ENCODE measurements at places on chromosomes 3 and 15. TPM values are rescaled to one million over a fixed set of nuclear protein-coding genes. Genes with fewer than 3 reads are reported as not detected.
A peak's percentile ranks its signal among the peaks of the same experiment; 100 is the strongest.

- DNase-seq, result no peak
These were observed 48.9 kb upstream of the GMNC start for GRCh38 chr3:190911382-190911781.

Gene SH2D7
- not detected for total RNA-seq

- DNase-seq, result peak; percentile 74
These were observed 74.1 kb downstream of the LRTM1 start for GRCh38 chr3:54853573-54854404.

DNA sequence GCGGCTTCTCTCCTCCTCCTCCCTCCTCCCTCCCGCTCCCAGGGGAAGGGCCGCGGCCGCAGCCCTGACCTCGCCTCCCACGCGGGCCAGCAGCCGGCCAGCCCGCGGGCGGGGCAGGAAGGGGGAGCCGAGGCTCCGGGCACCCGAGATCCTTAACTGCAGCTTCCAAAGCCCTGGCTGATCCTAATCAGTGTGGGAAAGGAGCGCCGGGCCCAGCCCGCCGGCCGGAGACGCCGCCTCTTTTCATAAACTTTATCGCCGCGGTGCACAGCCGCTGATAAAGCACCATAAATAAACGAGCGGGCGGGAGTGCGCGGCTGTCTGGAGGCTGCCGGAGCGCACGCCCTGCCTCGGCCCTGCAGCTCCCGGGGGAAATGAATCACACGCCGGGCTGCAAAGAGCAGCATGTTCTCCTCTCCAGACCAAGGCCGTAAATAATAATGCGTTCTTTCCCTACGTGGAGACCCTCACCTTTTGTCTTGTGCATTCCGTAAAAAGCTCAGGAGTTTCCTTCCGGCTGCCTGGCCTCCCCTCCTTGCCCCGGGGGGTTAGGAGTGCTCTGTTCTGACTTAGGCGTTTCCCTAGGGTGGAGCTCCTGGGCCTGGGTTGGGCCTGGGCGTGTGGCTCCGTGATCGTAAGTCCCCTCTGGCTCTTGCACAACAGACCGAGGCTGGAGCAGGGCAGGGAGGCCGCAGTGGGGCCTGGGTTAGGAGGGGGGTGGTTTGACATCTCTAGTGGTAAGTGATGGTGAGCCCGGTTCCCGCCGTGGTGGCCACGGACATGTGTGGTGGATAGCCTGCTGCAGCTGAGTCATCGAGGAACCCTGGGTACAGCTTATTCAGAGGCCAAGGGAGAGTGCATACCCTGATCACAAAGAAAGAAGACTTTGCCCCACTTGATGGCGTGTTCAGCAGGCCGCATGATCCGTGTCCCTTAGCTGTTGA lies 132.6 kb upstream of the HES1 start:
- DNase-seq, result peak; percentile 87

Gene SEMA3B
- total RNA-seq, result 4.3 TPM

DNA sequence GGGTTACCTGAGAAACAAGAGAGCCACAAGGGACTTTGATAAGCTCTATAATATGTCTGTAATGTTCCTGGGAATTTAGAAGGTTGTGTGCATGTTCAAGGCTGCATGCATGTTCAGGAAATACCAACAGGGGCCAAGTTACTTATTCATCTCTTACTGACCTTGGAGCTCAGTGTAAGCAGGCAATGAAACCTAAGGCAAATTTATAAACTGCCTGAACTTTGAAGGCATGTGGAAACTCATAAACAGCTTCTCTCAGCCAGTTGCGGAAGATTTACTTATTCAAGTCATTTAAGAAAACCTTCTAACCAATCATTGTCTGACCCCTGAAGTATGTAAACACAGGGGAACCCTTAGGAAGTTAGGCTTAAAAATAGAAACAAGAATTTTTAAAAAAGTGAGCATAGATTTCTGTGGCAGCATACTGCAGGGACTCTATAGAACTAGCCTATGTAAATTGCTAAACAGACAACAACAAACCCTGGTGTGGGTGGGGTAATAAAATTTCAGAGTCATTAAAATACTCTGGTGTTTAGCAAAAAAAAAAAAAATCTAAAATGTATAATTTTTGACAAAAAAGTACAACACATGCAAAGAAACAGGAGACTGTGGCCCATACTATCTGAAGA lies 57.2 kb downstream of the SLC15A2 start:
- DNase-seq, result peak; percentile 27

DNA sequence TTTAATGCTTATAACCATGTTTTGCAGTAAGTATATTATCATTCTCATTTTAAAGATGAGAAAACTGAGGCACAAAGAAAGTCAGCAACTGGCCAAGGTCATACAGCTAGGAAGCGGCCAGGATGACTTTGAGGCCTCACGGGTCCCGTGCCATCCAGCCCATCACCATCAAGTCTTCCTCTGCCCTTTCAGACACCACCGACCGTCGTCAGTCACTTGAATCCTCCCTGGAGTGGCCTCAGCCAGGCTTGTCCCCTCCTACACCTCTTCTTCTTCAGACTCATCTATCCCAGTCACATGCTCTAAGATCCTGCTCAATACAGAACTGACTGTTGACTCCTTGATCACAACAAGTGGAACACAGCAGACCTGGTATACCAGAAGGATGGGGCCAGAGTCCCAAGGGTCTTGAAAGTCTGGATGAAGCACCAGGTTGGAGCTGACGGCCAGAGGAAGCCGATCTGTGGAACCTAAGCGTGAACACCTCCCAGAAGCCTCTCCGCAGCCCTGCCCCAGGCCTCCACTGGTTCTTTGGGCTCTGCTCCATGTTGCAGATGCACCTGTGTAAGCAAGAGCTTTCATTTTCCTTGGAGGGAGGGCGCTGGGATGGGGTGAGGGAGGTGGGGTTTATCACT lies 22.1 kb downstream of the ITGA11 start:
- no peak for DNase-seq

DNA sequence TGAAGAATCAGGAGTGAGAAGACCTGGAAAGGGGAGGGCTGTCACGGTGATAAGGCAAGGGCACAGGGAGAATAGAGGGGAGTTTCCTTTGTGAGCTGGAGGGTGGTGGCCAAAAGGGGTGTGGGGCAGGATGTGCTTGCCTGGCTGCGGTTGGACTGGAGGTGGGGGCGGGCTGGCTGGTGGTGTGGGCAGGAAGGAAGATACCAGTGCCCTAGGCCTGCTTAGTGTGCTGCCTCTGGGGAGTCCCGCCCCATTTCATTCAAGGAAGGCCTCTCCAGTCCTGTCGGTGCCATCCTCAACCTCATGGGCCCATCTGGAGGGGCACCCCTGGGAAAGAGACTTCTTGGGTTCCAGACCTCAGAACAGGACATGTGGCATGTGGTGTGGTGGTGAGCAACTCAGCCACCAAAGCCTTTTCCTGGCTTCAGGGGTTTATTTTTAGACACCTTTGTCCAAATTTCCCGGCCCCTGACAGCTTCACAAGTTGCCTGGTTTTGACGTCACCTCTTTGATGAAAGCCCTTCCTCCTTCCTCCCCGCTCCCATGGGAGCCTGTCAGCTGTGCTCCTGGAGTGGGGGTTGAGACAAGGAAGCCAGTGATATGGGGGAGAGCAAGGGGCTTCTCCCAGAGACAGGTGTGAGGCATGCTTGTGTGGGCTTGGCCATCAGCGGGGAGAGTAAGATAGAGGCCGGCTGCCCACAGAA lies 15.6 kb downstream of the TEX264 start:
- peak; percentile 8 for DNase-seq

Gene FHIT
- total RNA-seq, result not detected

Gene CLSTN2
- total RNA-seq, result under 0.01 TPM

DNA sequence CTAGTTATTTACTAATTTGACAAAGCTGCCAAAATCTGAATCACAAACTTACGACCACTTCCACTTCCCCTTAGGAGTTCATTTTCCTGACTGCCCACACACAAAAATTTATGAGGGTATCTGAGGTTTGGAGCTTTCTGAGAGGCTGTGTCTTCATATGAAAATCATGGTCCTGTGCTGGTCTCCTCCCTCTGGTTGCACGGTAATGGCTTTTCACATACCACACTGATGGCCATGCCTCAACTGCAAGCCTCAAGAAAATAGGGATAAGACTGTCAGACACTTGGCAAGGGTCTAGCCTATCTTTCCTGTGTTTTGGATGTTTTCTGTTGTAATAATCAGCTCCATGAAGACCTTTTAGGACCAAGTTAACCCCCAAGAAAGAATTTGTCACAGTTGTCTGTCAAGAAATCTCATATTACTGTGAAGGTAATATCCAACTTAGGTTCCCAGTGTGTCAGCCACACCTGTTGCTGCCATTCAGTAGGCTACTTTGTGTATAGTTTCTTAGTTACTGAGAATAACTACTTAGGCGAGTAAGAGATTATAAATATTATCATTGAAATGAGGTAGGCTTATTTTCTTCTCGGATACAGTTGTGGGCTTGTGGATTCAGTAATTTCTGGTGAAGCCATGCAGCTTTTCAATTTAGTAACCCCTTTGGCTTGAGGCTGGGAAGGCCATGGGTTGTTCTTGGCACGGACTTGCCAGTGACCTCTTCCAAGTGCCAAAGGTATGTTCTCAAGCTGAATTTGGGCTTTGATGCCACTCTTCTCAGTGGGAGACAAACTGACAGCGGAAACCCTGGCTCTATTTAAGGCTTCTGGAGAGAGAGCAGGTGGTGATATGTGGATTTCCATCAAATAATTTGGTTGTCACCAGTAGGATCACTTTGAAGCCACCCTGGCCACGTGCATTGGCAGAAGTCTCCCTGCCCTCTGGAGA lies 101.1 kb downstream of the RYR3 start:
- no peak for DNase-seq

- peak; percentile 77 for DNase-seq
These were observed 80.3 kb downstream of the HMG20A start for GRCh38 chr15:77500989-77501388.

DNA sequence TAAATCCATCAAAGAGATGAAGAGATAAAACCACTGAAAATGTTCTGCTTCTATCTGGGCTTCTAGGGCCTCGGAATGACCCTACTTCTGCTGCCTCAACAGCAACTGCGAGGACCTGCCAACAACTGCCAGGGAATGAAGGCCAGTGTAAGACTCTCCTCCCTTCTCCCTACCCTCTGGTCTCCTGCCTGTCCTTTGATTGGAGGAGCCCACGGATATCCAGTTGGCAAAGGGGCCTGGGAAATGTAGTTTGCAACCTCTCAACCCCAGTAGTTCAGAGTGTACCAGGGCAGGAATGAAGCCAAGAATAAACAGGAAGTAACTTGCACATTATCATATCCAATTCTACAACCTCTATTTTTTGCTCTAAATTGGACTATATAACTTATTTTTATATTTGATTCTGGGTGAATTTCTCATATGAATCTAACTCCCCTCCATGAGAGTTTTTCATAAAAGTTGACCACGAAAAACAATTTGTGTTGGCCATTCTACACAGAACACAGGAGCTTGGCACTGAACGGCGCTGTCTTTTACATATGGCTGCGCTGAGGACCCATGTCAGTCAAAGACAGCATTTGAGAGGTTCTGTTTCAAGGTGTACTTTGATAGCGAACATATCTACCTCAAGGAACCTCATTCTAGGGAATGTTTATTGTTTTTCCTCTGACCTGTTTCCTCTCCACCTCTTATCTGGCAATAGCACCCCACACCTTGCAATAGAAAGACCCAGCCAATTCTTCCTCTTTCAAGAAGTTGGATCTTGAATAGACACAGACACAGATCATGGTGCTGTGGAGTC lies 91.1 kb upstream of the RNF7 start:
- DNase-seq, result peak; percentile 62

DNA sequence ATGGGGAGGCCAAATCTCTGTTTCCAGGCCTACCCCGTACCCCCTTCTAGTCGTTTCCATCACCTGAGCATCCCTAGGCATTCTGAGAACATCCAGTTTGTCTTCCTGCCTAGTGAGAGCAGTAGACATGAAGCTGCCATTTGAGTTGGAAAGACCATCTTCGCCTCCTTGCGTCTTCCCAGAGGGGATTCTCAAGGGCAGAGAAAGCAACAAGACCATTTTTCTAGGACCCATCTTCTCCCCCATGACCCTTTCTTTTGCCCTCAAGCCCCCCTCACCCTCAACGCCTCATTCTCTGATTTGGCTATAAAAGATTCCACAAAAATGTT lies 148.7 kb upstream of the BHLHE40 start:
- DNase-seq, result no peak

Gene C3orf20
- not detected for total RNA-seq

Gene TYRO3
- 10.6 TPM for total RNA-seq

DNA sequence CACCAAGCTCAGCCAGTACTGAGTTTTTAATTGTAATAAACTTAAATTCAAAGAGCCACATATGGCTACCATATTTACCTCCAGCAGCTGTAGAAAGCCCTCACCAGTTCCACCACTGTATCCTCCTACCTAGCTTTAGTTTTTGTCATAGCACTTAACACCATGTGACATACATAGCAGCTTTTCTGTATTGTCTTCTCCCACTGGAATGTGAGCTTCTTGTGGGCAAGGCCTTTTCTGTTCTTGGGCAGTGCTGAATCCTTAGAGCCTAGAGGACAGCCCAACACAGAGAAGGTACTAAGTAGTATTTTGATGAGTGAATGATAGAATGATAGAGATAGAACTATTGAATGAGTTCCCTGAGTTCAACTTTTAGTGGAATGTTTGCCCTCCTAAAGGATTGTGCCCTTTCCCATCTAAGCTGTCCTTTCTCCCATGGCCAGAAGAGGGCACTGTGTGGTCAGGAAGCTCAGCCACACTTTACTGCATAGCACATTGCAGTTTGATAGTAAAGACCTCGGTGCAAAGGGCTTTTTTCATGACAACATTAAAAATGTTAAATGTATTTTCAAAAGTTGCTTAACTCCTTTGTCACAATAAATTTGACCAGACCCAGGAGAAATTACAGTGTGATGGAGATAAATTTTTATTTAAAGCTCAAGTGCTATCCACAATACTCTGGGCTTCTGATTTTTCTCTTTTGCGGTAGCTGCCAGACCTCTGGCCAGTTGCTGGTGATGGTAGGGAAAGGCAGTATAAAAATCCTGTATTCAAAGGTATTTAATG lies 115.8 kb downstream of the GHSR start:
- peak; percentile 61 for DNase-seq

Gene DAZL
- total RNA-seq, result not detected

Gene ZNF662
- total RNA-seq, result 0.54 TPM

DNA sequence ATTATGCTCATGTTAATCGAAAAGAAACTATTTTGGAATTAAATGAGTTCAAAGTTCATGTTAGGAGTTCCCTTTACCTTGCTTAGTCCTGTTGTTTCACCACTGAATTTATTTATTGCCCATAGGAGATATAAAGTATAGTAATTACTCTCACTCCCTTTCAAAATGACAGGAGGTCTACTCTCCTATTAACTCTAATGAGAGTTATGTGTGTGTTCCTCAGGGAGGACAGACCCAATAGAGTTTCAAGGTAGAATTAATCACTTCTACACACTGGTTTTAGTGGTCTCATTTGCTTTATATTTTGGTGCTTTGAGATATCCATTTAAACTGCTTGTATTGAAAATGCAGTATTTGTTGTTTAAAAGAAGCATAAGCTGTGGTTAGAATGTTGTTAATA lies 398.9 kb downstream of the NLGN1 start:
- DNase-seq, result no peak

- peak; percentile 62 for DNase-seq
These were observed 190.6 kb upstream of the ADAMTS9 start for GRCh38 chr3:64878362-64878761.

DNA sequence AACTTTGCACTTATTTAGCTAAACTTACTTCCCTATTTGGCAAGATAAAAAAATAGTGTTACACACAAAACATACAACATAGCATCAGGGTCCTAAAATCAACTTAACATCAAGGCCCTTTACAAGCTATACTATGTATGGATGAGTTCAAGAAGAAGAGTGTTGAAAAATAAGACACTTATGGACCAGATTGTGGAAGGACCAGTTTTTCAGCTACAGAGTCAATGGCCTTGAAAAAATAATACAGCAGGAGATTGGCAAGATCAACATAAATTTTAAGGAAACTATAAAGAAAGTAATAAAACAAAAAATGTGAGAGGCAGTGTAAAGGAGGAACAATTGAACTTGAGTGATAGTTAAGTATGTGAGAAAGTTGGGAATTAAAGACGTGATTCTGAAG lies 66.3 kb upstream of the BBX start:
- DNase-seq, result no peak
